Activated CD4-positive, alpha-beta memory T cell treated with anti-CD3 and anti-CD28 coated beads, Interleukin-2, amount 10 ng/mL, durations not matched to agents 7 days and 5 days (primary cell): ENCODE measurements at places on chromosomes 12 and 14.
A peak's percentile ranks its signal among the peaks of the same experiment; 100 is the strongest.

DNA sequence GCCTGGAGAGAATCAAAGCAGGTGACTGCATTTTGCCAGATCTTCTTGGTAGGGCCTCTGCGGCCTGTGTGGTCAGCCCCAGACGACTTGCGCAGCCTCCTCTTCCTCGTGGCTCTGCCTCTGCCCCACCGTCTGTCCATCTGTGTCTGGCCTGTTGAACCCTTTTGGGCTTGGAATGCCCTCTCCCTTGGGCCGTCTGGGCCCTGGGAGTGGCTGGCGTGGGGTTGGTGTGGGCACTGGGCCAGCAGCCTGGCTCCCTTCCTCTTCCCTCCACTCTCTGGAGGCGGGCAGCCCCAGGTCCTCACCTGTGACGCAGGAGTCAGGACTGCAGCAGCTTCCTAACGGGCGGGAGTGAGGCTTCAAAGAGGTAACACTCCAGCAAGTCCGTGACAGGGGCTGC lies 9.7 kb upstream of the CCDC197 start:
- no peak for DNase-seq

GRCh38 chr12:14403293-14403692 lies 37.8 kb downstream of the ATF7IP start:
- DNase-seq = no peak

- DNase-seq = no peak
These were observed 184.4 kb upstream of the ALG10B start for GRCh38 chr12:38132139-38132538.

DNA sequence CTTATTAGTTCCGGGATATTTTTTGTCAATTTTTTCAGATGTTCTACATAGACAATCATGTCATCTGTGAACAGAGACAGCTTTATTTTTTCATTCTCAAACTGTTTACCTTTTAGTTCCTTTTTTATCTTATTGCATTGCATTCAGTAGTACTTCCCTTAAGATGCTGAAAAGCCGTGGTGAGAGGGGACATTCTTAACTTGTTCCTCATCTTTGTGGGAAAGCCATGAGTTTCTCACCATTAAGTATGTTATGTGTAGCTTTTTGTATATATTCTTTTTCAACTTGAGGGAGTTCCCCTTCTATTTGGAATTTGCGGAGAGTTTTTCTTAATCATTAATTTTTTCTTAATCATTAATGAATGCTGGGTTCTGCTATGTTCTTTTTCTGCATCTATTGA lies 1727.1 kb upstream of the SEL1L start:
- DNase-seq = no peak

DNA sequence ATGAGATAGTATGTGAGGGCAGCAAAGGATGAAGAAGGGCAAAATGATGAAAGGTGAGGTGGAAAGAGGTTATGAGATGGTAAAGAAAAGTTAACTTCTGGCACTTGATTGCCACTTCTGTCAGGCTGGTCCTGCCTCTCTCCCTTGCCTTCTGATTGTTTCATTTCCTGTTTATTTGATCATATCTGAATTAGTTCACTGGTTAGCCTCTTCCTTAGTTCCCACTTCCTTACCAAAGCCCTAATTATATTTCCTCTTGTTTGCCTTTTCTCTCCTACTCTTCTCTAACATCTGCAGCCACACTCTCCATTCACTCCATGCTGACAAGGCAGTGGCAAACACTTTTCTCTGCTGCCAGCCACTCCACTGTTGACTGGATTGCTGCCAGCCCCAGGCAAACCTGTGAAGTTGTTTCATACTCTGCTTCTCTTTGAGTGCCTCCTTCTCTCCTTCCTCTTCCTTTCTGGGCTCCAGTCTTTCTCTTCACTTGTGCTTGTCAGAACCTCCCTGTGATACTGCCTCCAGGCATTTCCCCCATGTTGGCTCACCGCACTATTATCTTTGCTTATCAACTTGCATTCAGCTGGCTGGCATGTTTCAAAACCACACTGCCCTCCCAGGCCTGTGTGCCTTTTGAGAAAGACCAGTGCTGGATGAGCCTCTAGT lies 8.1 kb downstream of the PNP start:
- DNase-seq = peak; percentile 58

DNA sequence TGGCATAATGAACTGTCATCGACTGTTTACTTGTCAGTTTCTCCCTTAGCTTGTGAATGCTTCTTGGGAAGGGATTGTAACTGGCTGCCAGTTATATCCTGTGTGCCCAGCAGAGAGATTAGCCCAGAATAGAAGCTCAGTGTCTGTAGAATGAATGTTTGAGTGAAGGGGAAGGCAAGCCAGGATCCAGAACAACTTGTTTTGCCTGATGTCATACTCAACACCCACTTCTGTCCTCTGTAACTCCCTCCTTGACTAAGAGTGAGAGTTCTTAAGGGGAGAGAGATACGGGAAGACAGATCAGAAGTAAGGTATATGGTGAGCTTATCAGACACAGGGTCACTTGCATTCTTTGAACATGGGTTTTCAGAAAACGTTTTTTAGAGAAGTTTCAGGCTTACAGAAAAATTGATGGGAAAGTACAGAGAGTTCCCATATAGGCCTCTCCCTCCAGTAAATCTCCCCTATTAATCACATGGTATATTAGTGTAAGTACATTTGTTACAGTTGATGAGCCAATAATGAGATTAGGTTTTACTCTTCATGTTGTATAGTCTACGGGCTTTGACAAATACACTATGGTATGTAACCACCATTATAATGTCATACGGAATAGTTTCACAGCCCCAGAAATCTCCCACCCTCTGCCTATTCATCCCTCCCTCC lies 5.6 kb upstream of the SPPL3 start:
- DNase-seq = no peak

- DNase-seq = no peak
These were observed 100.9 kb upstream of the C14orf180 start for GRCh38 chr14:104478656-104479055.

DNA sequence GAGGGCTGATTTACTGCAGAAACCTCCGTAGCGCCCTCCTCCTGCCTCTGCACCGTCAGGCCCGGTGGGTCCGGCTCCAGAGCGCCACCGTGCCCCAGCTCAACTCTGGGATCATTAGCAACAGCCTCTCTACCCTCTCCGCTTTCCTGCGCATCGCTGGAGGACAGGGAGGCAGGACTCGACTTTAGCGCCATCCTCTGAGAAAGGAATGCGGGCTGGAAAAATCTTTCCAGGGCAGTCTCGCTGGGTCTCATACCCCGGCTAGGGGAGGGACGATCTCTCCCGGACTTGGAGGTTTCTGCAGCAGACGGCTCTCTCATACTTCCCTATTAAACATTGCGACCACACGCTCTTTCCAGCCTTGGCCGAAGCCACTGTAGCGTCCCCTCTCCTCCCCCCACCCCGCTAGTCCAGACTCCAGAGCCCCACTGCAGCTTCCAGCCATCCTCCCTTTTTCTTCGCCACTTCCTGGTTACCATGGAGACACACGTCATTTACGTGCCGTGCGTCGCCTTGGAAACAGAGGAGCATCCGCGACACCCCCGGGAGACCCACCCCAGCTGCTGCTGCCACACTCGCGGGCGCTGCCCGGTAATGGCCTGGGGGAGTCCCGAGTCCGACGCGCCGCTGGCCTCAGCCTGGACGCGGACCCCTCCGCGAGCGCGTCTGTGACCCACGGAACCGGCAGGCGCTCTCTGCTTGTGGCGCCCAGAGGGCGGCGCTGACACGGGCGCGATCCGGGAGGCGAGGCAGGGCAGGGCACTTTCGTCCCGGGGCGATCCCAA lies at the start of gene CCDC184:
CCDC184 (plus strand) TSS at position 554 of the 785 bp plus-strand sequence. CDS start 479 bp downstream, outside the sequence.
- peak; percentile 80 for DNase-seq

- DNase-seq = peak; percentile 56
These were observed 5.7 kb upstream of the NOS1 start for GRCh38 chr12:117367006-117367638.

DNA sequence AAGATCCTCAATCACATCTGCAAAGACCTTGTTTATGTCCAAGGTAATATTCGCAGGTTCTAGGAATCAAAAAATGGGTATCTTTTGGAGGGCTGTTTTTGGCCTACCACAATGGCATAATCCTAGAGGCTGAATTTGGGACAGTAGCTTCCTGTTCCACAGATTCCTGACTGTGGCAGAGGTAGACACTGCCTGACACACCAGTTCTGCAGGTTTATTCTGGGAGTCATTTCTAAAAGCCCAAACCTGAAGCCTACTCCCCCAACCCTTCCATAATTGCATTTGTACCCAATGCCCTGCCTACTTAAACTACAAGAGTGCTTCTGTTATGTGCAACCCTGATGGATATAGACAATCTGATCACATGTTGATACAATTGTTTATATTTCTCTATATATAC lies 378.9 kb downstream of the PCNX1 start:
- DNase-seq = no peak

GRCh38 chr12:71282020-71282419 lies 124.2 kb upstream of the TSPAN8 start:
- no peak for DNase-seq

GRCh38 chr12:71607494-71608330 lies 55.9 kb downstream of the ZFC3H1 start:
- DNase-seq = no peak

DNA sequence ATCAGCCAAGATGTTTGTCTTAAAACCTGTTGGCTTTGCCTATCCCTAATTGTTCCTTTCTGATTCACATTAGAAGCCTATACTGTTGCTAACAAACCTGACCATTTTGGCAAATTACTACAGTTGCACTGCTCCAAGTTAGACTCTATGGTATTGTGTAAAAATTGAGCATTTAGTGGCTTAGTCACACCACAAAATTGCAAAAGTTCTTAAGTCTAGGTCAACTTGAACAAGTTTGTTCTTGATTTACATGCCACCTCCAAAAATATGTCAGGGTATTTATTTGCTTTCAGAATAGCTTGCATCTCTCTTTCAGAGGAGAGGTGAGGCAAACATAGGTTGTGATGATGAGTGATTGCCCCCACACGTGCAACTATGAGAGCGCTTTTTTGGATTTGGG lies 27.0 kb upstream of the PTHLH start:
- DNase-seq = no peak

DNA sequence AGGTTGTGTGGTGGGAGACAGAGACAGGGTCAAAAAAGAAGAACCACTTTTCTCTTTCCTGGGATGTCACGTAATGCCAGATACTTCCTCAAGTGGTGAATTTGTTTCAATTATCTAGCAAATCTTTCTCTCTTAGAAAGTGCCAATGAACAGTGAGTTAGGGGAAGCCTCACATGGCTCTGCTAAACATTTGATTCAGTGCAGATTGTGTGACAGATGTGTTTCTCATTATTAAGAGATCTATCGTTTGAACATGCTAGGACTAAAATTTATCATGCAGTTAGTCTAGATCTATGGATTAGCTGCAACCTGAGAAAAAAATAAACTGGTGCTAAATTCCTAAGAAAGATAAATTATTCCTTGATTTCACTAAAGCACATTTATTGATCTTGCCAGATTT lies 247.8 kb downstream of the MDGA2 start:
- no peak for DNase-seq

DNA sequence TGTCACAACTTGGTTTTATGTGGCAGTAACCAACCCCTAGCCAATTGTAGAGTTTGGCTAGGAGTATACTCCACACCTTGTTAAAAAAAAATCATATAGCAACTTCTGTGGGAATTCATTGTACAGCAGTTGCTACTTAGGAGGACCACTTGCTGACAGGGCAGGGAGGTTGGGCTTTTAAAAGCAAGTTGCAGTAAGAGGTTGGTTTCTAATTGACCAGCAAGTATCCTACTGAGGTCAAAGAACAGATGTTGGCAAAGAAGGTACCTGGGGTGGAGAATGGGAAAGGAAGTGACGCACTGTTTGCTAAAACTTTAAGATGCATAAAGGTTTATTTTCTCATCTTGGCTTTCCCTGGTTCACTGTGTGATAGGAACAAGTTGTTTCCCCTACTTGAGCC lies 104.6 kb downstream of the TBX3 start:
- no peak for DNase-seq

GRCh38 chr14:23910101-23910875 lies 43.3 kb upstream of the DHRS4 start:
- no peak for DNase-seq

- DNase-seq = peak; percentile 61
These were observed 111.4 kb downstream of the EGLN3 start for GRCh38 chr14:33839193-33840076.

GRCh38 chr12:128600886-128601285 lies 222.9 kb downstream of the SLC15A4 start:
- no peak for DNase-seq

GRCh38 chr12:124347335-124347734 lies 52.4 kb downstream of the RFLNA start:
- no peak for DNase-seq

DNA sequence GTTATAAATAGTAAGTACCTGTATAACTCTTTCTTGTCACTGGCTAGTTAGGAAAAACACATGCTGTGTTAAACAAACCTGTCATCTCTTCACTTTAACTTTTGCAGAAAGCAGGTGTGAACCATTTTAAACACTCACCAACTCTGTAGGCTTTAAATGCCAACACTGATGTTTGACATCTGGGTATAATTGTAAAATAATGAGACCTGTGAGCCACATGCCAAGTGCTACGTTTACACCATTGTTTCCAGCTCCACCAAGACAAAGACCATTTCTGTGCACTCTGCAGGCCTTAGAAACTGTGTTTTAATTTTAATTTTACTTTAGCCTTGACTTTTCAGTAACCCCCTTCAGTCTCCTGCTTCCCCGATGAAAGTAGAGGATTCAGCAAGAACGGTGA lies 11.0 kb downstream of the TPH2 start:
- no peak for DNase-seq

DNA sequence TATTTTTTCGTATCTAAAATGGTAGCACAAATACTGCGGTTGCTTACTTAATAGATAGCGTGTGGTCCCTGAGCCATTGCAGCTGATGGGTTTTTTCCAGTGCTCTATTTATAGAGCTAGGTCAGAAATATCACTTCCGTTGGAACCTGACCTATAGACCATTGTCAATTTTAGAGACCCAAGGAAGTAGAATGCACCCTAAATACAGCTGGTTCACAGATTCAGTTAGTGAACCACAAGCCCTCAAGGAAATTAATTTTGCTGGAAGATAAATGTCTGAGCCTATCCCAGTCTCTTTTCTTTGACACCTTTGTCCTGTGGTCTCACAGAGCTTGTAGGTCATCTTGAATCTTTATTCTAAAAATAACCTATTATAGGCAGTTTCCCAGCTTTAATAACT lies 391.0 kb downstream of the ZFP36L1 start:
- no peak for DNase-seq

GRCh38 chr12:112543751-112544150 lies 125.0 kb downstream of the PTPN11 start:
- DNase-seq = no peak

- peak; percentile 94 for DNase-seq
These were observed 1.7 kb upstream of the CCND2 start for GRCh38 chr12:4271717-4272423.

DNA sequence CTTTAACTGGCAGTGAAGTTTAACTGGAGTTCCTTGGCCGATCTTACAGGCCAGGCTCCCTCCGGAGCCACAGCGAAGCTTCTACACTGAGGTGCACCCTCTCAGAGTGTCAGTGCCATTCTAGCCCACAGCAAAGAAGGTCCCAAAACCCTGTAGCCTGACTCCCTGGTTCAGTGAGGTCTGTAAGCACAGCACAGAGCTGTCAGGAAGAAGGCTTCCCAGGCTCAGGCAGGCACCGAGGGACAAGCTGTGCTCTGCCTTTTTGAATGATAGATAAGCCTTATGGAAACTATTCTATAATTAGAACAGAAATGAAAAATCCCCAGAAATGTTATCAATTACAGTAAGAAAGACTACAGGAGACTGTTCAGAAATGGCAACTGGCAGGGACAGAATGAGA lies 40.2 kb downstream of the MOK start:
- DNase-seq = no peak

- DNase-seq = no peak
These were observed 28.4 kb downstream of the SARNP start for GRCh38 chr12:55789171-55789570.

- no peak for DNase-seq
These were observed 96.7 kb downstream of the RMST start for GRCh38 chr12:97559267-97559666.

- DNase-seq = no peak
These were observed 30.8 kb downstream of the CACNA1C start for GRCh38 chr12:2083561-2083960.
